ENCODE measurements at places on chromosomes 16 and 17.

- DNase-seq: peak; percentile 17
Observed at GRCh38 chr16:13453938-13454553, 465.9 kb upstream of the ERCC4 start.

DNA sequence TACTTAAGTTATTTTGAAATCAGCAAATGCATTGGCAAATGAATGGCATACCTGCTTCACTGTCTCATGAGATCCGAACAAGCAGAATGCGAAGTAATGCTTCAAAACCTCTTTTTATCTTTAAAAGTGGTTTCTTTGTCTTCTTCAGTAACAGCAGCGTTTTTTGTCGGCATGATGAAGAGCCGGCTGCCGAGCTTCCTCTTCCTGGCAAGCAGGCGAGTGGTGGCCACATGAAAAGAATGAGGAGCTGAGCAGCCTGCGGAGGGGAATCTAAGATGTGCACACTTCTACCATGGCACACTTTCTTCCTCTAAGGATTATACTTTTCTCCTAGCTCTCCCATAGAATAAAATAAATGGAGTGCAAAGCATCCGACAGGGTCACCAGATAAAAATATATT, 42.4 kb upstream of the AKTIP start:
- no peak for DNase-seq

DNA sequence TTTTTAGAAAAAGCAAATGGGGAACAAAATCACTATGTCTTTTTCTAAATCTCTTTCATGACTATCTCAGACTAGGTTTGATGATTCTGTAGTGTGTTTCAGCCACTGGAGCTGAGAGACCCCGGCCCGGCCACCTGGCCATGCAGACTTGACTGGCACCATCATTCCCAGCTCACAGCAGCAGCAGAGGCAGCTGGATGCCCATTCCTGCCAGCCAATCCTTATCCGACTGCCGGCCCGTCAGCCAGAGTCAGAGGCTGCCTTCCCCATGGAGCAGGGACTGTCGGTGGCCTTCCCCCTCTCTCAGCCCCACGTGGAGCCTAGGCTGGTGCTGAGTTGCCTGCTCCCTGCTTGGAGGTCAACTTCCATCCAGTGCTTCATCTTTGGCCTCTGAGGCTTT, 56.0 kb upstream of the WSB1 start:
- DNase-seq: no peak

- no peak for DNase-seq
Observed at GRCh38 chr17:1438593-1439083, 17.4 kb downstream of the CRK start.

DNA sequence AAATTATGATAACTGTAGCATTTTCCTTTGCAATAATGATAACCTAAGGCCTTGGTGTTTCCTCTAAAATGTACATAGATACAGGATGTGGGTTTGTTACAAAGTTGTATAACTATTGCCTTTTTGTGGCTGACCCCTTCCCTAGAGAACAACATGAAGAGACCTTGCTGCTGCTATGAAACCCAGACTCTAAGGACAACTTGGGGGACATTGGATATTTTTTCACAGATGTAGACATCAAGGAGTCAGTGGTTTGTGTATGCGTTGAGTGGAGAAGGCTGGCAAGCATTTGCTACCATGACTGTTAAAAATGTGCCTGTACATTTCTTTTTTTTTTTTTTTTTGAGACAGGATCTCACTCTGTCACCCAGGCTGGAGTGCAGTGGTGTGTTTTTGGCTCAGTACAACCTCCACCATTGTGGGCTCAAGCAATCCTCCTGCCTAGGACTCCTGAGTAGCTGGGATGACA, 12.3 kb downstream of the HMOX2 start:
- DNase-seq: no peak

DNA sequence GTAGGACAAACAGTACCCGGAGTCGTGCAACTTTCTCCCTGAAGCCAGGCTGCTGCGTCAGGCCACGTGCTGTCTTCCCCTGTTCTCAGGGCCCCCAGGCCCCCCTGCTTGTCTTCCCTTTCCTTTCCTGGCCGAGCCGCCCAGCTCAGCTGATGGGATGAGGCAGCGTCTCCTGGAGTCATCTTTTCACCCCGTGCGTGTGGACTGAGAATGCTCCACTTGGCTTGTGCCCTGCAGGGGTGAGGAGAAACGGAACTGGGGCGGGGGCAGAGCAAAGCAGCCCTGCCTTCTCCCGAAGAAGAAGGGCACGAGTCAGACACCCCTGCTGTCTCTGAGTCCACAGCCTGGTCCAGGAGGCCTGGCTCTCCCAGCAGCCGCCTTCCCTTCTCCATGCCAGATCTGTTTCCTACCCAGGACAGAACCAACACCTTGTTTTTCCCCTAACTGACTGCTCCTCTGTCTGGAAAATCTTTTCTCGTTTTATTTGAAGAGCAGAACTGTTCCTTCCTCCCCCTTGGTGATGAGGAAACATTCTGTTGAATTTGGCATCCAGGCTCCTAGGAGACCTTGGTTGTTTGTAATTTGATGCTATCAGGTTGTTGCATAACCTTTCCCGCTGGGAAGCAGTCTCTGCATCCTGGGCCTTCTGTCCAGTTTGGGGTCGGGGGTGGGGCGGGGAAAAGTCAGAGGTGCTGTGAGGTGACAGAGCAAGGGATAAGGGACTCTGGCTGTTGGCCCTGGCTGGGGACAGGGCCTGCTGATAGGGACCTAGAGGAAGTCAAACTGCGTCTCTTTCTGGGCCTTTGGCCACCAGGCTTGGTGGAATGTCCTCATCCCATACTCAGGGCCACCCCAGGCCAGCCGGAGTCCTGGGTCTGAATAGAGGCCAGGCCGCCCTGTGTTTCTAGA, 78.8 kb downstream of the WIPI1 start:
- DNase-seq: no peak

- DNase-seq: peak; percentile 92
Observed at GRCh38 chr16:48385253-48386150, at the start of gene SIAH1. TSS of gene SIAH1 (minus strand) at chr16:48385413. CDS start at chr16:48362428, 22,985 bp downstream.

DNA sequence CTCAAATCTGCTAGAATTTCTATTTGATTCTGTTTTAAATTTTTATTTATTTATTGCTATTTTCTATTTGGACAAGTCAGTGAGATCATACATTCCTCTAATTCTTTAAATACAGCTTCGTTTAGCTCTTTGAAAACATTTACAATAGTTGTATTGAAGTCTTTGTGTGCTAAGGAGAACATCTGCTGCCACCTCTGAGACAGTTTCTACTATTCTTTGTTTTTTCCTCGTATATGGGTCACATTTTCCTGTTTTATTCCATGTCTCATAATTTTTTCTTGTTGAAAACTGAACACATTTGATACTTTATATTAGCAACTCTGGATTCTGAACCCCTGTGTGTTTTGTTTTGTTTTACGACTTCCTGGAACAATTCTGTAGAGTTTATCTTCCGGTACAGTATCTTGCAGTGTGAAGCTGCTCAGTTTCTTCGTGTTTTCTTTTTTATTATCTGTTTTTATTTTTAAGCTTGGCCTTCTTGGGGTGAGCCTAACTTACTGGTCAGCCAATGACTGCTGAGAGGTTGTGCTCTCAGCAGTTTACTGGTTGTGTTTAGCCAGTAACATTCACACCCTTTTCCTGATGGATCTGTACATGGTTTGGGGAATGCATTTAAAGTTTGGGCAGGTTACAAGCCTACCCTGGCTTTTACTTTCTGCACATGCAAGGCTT, 99.0 kb downstream of the CA4 start:
- DNase-seq: no peak

DNA sequence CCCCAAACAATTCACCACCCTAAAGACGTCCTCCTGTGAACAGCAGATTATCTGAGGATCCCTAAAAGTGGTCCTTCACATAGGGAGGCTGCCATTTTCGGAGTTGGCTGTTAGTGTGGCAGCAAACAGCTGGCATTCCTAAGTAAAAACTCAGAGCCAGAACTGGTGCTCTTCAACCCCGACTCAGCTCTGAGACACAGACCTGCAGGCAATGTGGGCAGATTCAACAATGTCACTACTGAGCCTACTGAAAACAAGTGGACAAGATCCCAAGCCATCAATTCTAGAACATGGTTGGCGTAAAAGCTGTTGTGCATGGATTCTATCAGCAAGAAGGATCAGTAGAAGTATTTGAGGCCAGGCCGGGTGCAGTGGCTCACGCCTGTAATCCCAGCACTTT, 247.2 kb downstream of the NTN1 start:
- no peak for DNase-seq

DNA sequence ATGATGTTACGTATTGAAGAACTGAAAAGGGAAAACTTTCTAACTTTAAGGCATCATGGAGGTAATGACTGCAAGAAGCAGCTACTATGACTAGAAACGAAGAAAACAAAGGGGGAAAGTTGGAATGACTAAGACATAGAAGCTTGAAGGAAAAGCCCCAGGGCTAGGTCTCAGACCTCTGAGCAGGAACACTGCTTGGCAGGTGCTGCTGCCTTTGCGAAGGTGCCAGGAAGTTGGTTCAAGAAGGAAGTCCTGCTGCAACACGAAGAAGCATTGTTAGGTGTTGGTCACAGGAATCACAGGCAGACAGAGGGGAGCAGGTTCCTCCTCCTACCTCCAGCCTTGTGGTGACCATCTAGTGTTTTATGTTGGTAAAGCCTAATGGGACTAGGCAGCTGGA, 48.1 kb upstream of the HS3ST4 start:
- DNase-seq: no peak

- peak; percentile 59 for DNase-seq
Observed at GRCh38 chr16:30526137-30526822, at the start of gene ZNF768. TSS of gene ZNF768 (minus strand) at chr16:30526566. CDS start at chr16:30526413, 153 bp downstream.

DNA sequence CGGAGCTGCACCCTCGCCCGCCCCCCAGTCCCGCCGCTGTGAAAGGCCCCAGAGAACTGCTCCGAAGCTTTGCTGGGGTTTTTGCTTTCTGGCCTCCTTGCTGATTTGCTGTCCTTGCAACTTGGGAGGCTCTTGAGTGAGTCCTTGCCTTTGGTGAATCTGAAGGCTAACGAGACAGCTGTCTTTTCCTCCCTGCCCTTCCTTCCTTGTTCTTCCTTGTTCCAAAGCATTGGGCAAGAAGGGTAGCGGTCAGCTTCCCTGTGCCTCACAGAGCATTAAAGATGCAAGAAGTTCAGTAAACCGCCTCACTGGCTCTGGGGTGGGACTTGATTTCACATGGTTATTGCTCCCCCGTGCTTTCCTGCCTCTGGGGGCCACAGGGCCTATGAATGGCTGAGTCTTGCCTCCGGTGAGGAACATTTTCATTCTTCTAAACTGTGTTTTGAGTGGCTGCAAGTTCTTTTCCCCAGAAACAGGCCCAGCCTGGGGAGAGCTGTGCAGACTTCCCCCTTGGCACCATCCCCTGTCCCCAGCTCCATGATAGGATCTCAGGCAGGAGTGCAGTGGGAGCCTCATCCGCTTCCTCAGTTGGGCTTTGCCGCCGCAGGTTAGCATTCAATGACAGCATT, 1.4 kb downstream of the YPEL2 start:
- DNase-seq: no peak

DNA sequence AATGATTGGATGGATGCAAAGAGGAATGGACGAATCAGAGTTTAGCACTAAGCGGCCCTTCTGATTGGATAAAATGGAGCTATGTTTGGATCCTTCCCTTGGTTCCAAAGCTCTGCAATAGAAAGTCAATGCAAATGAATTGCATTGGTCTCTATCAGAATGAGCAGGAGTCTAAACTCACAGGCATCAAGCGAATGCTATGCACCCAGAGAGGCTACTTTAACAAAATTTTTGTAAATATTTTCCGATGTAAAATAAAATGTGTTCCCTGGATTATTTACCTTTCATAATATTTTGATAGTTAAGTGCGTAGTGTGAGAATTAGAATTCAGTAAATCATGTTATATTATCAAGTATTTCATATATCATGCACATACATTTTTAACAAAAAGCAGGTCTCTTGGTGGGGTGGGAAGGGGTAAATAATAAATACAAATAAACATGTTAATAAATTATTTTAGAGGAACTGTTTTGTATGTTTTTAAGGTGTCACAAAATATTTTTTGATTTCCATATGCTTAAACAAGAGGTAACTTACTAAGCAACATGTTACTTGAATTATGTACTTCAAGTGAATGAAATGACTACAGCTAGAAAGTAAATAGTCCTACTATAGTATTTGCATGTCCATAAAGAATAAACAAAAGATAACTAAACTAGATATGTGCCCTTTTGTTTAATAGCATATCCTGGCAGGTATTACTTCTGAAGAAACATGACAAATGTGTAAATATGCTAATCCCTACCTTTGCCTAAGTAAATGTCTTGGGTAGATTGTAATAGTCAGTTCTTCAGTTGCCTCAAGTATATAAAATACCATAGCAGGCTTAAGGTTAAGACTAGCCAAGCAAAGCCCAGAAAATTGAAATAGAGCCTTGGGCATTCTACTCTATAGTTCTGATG, 4.4 kb upstream of the UNK start:
- DNase-seq: no peak
